Activated CD4-positive, alpha-beta T cell treated with anti-CD3 and anti-CD28 coated beads for 36 hours (primary cell): ENCODE measurements at places on chromosomes 2 and 18.

- DNase-seq = no peak
Measured at GRCh38 chr18:44298566-44298965, 382.1 kb upstream of the SETBP1 start.

DNA sequence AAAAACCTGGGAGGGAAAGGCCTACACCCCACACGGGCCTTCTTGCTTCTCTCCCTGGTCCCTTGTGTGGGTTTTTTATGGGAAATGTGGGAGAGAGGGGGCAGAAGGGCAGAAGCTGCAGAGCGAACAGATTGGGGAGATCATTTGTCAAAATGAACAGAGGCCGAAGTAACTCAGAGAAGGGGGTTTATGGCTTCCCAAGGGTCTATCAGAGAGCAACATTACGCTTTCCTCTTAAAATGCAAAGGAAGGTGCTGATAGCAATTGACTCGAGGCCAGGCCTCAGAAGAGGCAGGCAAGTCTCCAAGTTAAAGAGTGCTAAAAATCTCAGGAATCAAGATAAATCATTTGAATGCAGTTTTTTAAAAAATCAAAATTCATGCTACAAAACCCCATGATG, 101.5 kb downstream of the SGPP2 start:
- DNase-seq = no peak

DNA sequence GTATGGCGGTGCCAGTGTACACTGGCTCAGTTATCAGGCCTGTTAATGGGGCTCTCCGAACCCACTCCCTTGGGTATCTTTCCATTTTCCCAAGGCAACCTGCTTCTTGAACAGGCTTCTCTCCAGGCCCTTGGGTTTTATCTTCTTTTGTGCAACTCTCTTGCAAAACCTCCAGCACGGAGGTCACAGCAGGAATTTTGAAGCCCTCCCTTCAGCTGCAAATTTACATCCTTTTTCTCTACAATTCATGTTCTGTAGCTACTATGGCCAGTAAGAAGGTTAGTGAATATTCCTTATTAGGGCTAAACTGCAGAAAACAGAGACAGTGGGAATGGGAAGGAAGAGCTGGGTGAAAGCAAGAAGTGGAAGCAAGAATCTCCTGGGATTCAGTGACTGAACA, 10.4 kb upstream of the NPAS2 start:
- no peak for DNase-seq

DNA sequence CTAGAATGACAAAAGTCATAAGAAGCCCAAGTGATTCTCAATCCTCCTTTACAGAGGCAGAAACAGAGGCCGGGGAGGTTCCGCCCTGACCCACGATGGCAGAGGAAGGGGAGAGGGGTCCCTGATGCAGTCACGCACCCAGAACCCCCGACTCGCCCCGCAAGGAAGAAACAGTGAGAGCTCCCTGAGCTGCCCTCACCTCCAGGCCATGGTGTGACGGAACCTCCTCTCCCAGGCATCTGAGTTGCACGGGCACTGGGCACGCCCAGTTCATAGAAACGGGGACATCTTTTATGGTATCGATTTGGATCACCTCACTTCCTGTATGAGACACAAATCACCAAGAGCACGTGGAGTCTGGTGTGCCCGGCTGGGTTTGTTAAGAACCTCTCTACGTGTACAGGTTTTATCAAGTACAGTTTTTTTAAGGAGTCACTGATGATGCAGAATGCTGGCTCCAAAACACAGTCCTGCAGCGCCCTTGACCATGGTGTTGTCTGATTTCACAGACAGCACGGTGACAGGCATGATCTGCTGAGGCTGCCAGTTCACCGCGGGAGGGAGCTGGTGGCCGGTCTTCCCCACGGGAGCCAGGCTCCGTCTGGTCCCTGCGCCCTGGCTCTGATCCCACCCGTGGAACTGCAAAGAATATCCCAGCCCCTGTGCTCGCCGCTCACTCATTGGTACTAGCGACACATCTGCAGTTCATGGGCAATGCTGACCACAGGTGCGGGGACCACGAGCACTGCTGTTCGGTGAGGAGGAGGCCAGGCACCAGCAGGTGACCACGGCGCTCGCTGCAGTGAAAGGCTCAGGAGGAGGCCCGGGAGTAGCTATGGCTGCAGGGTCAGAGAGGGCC, 35.6 kb downstream of the PXDN start:
- DNase-seq = no peak

DNA sequence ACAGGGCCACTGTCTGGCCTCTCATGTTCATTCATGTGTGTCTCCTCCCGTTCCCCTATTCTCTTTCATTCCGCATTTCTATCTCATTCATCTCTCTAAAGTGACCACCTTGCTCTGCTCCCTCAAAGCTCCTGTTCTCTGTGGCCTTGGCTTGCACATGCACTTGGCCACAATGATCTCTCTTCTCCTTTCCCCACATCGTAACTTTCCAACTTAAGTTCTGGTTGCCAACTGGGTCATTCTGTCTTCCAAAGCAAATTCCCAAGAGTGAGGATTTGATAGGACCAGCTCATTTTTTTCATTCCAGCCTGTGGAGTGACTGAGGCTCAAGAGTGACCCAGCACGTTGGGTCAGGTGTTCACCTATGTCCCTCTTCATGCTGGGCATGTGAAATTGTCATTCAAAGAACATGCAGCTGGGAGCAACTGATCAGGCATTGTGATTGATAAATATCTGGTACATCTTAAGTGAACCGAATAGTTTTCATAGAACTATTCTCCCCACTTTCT, 14.3 kb upstream of the ITGA6 start:
- no peak for DNase-seq

GRCh38 chr2:70541481-70542020, 12.1 kb downstream of the TGFA start:
- no peak for DNase-seq

DNA sequence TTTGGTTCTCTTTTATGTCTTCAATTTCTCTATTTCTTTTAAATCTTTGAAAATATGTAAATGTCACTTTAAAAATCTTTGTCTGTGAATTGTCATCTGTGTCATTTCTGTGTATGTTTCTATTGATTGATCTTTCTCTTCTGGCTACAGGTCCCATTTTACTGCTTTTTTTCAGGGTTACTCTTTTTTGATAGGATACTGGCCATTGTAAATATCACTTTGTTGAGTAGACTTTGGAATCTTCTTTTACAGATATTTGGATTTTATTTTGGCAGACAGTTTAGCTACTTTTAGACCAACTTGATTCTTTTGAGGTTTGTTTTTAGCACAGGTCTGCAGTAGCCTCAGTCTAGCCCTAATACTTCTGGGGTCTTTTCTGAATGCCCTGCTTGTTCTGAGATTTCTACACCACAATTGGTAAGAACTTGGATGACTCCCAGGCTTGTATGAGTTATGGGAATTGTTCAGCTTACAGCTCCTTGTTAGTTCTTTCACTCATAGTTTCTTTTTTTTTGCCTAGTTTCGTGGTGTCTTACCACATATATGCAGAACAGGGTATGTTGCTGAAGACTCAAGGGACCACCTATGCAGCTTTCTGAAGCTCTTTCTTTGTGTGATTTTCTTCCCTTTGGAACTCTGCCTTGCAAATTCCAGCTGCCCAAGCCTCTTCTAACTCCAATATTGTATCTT, 122.2 kb downstream of the QPCT start:
- no peak for DNase-seq

DNA sequence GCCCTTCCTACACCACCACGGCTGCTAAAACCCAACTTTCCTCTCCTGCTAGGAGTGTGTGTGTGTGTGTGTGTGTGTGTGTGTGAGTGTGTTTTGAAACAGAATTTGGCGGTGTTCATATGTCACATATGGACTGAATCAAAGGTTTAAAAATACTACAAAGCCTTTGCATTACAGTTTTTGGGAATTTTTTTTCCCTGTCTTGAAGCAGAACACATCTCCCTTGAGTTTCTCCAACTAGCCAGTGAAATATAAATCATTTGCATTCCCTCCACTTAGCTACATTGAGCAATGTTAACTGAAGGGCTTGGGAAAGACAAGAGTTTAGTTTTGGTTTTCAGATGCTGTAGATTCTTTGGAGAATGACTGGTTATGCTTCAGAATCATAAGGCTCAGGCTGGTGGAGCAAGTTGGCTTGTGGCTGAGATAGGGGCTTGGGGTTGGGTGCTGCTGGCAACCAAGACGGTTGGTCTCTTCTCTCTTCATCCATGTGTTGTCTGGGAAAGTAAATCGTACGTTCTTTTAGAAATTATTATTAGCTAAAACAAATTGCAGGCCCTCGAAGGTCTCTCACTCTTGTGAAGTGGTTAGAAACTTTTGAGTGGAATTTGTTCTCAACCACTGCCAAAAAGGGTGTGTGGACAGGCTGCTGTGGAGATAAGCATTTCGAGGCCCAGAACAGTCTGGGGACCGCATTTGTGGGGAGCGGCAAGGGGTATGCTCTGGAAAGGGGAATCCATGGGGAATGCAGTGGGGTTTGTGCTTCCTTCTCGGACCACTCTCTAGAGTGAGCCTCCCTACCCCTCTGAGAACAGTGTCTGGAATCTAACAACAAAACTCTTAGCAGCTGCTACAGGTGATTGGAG, 1.4 kb downstream of the NRP2 start:
- DNase-seq = no peak

- DNase-seq = no peak
Measured at GRCh38 chr2:42335514-42336104, 25.4 kb downstream of the COX7A2L start.

DNA sequence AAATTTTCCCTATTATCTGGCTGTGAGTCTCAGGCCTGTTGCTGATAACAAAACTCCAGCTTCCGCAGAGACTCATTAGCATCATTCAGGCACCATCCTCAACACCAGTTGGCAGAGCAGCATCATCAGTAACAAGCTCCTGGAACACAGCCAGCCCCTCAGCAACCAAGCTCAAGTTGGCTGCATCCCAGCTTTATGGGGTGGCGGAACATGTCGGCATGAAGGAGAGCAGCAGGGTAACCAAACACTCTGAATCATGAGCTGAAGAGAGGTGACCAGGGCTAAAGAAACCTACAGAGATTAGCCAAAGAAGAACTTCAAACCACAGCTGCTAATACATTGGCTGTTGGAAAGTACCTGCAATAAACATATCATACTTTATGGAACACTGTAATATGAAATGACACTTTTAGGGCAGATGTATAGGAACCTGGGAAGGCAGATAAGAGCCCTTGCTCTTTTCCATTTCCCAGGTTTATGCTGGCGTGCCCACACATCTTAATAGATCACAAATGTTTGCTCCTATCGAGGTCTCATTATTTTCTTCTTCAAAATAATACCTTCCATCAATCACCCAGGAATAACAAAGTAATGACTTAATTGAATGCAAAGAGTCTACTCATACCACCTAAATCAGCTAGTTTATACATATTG, 63.8 kb downstream of the PDE11A start:
- no peak for DNase-seq

- DNase-seq = no peak
Measured at GRCh38 chr18:24988253-24988840, 363.6 kb downstream of the ZNF521 start.

- no peak for DNase-seq
Measured at GRCh38 chr2:229297247-229297646, 26.2 kb upstream of the PID1 start.

DNA sequence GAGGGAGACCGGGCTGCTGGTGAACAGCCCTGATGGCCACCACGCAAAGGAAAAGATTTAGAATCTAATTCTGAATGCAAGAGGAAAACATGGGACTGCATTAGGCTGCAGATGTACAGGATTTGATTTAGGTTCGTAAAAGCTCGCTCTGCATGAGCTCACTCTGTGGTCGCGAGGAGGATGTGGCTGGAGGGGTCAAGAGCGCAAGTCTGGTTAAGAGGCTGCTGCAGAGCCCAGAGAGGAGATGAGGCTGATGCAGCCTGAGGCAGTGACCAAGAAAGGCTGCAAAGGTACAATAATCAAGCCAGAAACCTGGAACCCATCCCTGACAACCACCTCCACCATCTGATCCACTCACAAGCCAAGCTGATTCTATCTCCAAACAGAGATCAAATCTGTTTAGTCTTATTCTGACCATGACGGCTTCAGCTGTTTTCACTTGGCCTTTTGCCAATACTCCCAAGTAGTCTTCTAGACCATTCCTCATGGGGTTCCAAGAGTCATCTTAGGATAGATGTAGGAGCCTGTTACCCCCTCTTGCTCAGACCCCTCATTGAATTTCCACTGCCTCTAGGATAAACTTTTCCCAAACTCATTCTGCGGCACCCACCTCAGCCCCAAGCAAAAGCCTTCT, 58.9 kb upstream of the ARL4C start:
- DNase-seq = no peak

- no peak for DNase-seq
Measured at GRCh38 chr2:189050165-189050712, 76.1 kb downstream of the COL3A1 start.

GRCh38 chr18:12750076-12750714, 47.4 kb downstream of the PSMG2 start:
- peak; percentile 67 for DNase-seq

GRCh38 chr2:98761267-98761781, 30.4 kb upstream of the MGAT4A start:
- peak; percentile 91 for DNase-seq

GRCh38 chr2:52775674-52776073, 991.9 kb upstream of the CHAC2 start:
- no peak for DNase-seq

- DNase-seq = no peak
Measured at GRCh38 chr18:75101916-75102315, 107.0 kb downstream of the PTGR3 start.

GRCh38 chr2:171509945-171510731, 12.1 kb upstream of the CYBRD1 start:
- peak; percentile 29 for DNase-seq

DNA sequence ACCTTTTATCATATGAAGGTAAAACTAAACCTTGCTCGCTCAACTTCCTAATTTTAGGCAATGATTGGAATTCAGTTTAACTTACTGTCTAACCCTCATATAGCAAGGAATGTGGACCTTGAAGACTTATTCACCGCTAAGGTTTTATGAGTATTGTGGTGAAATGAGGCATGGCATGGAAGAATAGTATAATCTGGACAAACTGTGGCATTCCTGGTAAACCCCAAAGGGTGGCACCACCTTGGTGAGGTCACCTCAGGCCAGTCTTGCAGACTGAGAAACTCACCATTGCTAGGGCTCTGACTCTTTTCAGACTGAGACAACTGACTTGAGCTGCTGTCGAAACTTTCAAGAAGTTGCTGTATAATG, 51.1 kb upstream of the EHBP1 start:
- DNase-seq = no peak

GRCh38 chr18:55415258-55415871, 172.6 kb downstream of the TCF4 start:
- peak; percentile 89 for DNase-seq

DNA sequence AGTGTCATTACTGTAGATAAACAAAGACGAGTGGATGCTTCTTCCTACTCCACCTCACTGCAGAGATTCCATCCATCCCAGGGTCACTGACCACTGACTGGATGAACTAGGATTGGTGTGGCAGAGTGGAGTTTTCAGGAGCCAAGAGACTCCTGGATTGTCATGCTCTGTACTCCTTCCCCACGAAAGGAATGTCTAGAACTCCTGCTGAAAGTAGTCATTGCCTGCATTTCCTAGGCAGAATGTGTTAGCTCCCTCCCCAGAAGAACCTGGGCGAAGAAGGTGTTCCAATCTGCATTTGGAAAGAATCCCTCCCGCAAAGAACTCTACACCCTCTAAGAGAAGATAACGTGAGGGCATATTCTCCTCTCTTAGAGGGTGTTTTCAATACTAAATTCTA, 6.2 kb downstream of the PAX8 start:
- DNase-seq = no peak
